Iris pigment epithelial cell (primary cell): ENCODE measurements at places on chromosomes 1 and 21.

GRCh38 chr1:66197785-66198184 is 336.2 kb upstream of the SGIP1 start:
- no peak for DNase-seq

- peak; percentile 7 for DNase-seq
Measured at GRCh38 chr1:114021665-114022099, 42.4 kb downstream of the OLFML3 start.

- no peak for DNase-seq
Measured at GRCh38 chr1:101075926-101076325, 50.3 kb upstream of the DPH5 start.

DNA sequence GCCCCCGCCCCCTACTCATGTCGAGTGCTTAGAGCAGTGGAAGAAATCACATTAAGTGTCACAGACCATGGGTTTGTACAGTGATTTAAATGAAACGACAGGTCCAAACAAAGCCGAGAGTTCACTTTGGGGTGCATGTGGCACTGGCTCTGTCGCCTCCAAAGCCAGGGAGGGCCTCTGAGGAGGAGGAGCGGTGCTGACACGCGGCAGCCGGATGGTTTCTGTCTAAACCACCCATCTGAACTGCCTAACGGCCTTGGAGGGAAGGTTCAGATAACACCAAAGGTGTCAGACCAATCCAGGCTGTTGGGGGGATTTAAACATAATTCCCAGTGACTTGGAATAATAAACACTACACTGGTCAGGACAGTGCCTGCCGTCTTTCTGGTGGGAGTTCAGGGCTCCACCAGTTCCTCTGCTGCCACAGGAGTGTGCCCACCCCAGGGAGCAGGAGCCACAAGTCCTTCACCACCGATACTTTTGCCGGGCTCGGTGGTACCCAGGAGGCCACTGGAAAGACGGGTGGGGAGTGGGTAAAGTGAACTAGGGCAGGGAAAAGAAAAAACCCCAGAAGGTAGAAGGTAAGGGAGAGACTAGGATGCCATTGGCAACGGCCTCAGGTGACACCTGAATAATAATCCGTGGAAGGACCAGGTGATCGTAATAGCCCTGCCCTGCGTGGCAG is 78.2 kb downstream of the SLC66A1 start:
- peak; percentile 44 for DNase-seq

- no peak for DNase-seq
Measured at GRCh38 chr1:40795811-40796586, 12.4 kb downstream of the KCNQ4 start.

- peak; percentile 36 for DNase-seq
Measured at GRCh38 chr1:39901464-39901713, 328 bp downstream of the MYCL start.

- DNase-seq, result no peak
Measured at GRCh38 chr1:32373996-32374592, 11.8 kb downstream of the TSSK3 start.

DNA sequence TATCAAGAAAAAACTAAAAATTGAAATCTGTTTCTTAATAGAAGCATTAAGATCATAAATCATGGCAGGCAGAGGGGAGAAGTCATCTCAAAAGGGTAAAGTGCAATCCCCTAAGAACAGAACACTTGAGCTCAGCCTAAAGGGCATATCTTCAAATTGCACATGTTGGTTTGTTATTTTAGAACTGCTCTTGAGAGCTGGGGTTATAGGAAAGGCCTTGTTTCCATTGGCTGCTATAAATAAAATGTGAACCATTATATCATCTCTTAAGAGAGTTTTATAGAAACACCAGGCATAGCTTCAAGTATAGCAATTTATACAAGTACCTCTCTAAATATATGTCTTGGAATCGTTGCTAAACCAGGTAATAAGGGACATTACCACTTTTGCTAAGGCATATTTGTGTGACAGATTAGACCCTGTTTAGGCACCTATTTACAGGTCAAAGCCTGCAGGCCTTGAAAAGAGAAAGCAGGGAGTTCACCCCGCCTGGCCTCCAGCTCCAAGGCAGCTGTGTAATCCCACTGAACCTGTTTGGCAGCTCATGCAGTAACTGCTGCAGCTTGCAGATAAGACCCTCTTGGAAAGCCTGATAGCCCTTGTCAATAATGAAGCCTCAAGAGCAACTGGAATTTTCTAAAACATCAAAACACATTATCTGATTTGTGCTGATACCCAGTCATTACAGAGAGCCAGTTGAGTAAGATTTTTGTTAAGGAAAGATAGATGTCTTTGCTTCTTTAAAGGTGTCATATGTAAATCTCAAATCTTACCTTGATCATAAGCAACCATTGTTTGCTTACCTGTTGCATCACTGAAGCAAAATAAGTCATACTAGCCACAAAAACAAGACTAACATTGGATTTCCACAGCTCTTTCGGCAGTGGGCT is 24.2 kb upstream of the SYDE2 start:
- peak; percentile 45 for DNase-seq

DNA sequence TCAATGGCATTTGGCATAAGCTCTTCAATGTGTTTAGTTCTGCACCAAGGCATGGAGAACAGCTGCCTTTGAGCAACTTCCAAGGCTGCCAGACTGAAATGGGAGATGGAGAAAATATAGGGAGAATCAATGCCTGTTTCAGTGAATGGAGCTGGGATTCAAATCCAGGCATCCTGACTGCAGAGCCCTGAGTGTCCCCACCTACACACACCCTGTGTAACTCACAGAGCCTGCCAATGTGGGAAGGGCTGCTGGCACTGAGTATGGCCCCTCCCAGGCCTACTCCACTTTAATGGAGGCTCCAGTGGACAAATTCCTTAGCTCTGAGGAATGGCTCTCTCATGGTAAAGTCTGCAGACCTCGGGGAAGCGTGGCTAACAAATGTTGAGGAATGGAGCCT is 145.6 kb upstream of the TNR start:
- no peak for DNase-seq

DNA sequence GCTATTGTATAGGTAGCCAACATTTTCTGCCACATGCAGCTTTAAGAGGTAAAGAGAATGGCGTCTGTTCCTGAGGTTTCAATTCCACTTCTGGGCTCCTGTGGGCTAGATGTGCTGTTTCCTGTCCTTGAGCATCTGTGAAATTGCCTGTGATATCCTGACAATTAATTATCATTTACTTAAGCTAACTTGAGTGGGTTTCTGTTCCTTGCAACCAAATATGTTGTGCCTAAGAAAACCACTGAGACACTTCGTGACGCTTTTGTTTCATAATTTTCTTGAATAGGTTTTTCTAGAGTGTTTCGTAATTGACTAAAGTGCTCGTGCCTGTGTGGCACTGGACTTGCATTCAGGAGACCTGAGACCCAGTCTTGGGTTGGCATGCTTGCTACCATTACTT is 127.3 kb upstream of the POU3F1 start:
- no peak for DNase-seq

DNA sequence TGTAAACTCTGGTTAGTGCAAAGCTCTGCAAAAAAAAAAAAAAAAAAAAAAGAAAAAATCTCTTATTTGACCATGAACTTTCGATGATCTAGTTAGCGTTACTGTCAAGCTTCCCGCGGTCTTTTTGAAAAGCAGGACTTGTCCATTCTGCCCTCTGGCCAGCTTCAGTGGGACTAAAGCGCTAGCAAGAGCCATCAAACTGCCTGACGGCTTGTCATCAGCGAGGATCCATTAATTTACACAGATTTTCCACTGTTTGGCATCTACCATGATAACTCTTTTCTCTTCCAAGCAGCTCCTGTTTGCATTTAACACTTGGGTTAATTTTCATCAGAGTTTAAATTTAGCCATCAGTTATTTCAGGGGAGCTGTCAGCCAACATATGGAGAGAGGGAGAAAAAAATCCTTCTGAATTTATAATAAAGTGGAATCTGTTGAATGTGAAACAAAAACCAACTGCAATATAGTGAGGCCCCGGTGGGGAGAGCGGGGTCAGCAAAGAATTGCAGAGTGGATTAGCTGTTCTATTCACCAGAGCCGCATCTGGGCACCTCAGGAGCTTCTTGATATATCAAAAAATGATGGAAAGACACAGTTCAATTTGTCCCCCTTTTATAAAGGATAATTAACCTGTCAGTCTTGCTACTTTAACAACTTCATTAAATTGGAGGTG is 298.2 kb downstream of the SPATA17 start:
- no peak for DNase-seq

DNA sequence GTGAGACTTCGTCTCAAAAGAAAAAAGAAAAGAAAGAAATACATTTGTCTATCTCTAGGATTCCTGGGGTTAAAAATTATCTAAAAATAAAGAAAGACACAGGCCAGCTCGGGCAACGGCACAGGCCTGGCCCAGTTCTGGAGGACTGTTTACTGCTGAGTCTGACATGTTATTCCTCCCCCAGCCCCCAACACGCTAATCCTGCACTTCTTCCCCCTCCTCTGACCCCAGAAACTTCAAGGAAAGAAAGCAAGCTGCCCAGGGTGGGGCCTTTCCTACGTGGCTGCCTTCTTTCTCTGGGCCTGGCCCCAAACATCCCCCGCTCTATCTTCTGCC is 40.0 kb downstream of the ACOT7 start:
- DNase-seq, result no peak

- peak; percentile 53 for DNase-seq
Measured at GRCh38 chr1:201676197-201676596, 137.3 kb downstream of the NAV1 start.

GRCh38 chr21:14870853-14871149 is 194.0 kb downstream of the NRIP1 start:
- DNase-seq, result no peak
